Right forelimb (tissue), 1 donor: ENCODE measurements at places on chromosomes 4 and X.

- DNase-seq = peak; percentile 32
Measured at GRCh38 chr4:15930314-15930713, 8.2 kb downstream of the FGFBP1 start.

GRCh38 chrX:135003876-135004623, 13.3 kb downstream of the SMIM10 start:
- peak; percentile 92 for DNase-seq

GRCh38 chr4:173213296-173213695, 44.7 kb downstream of the GALNT7 start:
- DNase-seq = no peak

DNA sequence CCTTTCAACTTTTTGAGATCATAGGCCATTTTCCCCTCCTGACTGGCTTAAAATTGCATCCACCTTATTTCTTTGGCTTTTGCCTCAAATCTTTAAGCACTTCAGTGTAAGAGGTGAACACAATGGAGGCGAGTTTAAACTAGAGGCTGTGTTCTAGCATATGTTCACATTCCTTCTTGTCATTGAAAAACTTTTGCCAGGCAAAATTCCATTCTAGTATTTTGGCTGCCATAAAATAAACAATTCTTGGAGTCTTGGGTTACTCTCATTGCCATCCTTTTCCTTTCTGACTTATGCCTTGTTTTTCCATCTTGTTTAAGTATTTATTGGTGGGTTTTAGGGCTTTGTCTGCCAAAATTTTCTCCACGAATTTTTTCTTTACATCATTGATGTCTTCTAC, 137.3 kb upstream of the ANXA10 start:
- DNase-seq = no peak

DNA sequence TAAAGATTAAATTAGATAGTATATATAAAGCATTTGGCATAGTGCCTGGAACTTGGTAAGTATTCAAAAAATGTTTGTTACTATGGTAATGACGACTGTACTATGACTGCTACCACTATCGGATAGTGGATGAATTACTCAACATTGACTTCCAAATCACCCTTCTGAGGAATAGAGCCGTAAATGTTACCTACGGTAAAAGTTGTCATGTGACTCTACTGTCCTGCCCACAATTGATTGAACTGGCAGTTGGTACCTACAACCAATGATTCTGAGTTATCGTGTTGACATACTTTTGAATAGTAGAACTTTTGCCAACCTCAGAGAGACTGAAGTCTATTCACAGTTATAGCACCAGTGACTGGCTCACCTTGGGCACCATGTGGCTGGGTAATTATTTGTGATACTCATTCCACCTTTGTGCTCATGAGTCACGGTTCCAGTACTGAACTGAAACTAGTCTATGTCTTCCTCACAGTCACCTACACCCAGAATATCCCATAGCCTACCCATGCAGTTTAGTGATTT, 185.5 kb upstream of the PITX2 start:
- DNase-seq = no peak

GRCh38 chrX:150643271-150643670, 49.9 kb upstream of the MTMR1 start:
- DNase-seq = no peak

DNA sequence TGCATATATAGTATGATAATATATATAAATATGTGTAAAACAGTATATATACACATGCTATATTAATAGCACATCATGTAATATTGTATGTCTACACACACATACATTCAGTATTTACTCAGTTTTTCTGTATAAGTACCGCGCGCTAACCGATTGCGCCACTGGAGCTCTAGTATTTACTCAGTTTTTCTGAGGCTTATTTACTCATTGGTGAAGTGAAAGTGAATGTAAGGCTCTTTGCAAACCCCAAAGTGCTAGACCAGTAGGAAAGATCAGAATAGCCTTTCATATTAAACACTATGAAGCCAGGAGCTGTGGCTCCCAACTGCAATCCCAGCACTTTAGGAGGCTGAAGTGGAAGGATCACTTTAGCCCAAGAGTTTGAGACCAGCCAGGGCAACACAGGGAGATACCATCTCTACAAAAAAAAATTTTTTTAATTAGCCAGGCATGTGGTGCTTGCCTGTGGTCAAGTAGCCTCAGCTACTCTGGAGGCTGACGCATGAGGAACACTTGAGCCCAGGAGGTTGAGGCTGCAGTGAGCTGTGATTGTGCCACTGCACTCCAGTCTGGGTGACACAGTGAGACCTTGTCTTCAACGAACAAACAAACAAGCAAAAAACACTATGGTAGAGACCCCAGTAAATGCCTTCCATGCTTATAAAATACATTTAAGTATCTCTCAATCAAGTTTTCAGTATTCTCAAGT, 125.8 kb downstream of the KIT start:
- no peak for DNase-seq

DNA sequence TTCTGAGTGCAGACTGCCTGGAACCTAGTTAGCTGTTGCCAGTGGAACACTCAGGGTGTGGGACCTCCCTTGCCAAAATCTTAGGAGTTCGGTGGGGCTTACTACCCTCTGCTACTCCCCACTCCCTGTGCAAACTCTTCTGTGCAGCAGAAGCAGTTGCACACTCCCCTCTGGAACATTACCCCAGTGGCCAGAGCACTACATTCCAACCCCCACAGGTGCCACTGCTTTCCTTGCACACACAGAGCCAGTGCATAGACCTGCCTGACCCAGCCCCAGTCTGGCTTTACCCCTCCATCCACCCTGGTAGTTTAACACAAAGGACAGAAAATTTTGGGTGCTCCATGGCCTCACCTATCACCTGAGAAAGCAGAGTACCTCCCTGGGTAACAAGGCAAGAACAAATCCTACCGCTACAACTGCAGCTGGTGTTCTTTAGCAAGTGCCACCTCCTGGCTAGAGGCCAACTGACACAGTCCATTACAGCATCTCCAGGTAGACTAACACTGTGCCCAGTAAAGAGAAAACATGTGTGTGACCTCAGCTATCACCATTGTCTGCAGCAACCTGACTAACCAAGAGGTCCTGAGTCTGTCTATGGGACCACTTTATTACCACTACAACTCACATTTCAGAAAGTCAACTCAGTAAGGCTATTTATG, 11.5 kb upstream of the RASSF6 start:
- no peak for DNase-seq

GRCh38 chrX:47199286-47199685, 5.7 kb downstream of the UBA1 start:
- no peak for DNase-seq

GRCh38 chrX:154785716-154786115, 19.6 kb downstream of the MPP1 start:
- no peak for DNase-seq

DNA sequence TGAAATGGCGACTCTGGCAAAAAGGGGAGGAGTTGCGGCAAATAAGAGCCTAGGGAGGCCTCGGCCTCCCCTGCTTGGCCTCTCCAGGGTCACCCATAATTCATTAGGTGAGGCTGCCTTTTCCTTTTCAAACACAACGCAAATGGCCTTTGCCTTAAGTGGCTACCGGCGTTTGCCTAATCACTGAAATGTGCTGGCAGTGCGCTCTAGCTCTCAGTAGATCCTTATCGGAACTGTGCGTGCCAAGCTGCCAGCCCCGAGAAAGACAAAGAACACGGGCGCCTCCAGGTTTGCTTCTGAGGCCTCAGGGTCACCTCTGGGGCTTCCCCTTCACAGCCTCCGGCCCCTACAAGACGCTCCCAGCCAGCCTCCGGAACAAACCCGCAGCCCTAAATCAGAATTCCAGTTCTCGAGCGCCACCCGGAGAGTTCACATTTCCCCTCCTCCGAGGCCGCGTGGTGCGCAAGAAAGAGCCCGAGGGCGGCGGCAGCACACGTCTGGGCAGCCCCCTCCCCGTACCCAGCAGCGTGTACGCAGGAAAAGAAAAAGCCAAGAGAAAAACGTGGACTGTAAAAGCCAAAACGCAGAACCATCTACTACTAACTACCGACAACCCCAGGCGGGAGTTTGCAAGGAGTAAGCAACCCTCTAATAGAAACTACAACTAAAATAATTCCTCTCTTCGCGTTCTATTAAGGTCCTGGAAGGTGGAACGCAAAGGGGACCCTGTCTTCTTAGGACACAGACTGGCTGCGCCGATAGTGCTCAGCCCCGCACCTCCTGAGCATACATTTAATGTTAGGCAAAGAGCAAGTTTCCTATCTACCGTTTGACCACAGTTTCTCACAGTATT, 76.5 kb upstream of the BCOR start:
- DNase-seq = no peak

DNA sequence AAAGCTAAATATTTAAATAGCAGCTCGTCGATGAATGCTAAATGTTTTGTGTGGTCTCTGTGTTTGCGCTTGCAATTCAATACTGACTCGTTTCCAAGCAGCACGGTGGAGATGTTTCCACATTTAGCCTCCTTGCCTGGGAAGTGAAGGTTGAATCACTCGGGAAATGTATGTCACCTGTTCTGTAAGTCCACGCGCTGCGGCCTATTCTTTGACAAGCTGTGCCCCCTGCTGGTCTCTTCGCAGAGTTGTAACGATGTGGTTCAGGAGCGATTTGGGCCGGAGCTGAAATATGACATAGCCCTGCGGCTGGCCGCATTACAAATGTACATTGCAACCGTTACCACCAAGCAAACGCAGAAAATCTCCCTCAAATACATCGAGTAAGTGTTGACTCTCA, 89.6 kb upstream of the PRPS2 start:
- DNase-seq = peak; percentile 46

DNA sequence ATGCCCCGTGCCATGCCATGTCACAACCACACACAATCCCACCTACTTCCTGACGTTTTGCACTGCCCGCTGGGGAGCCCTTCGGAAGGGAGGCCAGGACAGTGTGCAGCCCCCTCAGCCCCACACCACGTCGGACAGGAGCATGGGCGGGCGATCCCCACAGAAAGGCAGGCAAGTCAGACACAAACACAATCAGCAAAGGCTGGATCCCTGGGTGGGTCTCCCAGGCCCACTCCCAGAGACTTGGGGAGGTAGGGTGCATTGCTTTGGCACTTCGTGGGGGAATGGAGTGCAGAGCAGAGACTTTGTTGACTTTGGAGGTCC, 14.1 kb downstream of the LETM1 start:
- DNase-seq = no peak

DNA sequence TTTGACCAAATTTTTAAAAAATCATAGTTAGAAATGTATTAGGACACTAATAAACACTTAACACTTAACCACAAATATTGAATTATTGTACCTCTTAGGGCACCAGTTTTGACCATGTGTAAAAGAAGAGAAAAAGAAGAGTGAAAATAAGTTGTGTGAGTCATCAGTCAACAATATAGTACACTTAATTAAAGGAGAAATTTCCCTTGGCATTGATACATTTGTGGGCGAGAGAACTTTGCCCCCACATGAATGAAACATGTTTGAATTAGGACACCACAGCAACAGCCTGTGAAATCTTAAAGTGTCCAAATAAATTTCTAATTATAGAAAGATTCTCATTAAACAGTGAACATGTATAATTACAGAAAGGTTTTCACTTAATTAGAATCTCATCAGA, 1292.8 kb upstream of the TENM3 start:
- no peak for DNase-seq

DNA sequence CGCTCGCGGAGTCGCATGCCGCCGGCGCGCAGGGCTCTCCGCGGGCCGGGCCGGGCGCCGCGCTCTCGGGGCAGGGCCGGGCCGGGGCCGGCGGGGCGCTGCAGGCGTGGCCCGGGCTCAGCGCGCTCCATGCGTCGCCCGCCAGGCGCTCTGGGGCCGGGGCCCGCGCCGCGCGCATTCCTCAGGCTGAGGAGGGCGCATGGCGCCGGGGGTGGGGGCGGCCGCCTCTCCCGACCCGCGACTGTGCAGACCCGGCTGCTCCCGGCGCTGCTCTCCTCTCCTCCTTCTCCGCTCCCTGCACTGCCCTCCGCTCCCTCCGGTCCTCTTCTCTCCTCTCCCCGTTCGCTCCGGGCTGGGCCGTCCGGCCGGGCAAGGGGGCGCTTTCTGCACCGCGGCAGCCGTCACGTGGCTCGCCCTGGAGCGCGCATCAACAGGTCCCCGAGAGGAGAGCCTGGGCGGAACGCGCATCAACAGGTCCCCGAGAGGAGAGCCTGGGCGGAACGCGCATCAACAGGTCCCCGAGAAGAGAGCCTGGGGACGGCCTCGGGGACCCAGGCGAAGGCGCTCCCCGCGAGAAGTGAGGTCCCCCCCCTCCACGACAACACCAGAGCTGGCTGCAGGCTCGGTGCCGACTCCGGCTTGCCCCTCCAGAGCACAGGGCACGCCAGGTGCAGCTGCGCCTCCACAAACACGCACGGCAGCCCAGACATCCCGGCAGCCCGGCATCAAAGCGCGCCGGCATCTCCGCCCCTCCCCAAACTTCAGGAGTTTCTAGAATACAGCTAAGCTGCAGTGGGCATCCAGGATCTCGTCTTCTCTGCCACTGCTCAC, 12.9 kb downstream of the PPP2R3B start:
- DNase-seq = peak; percentile 61

GRCh38 chr4:55311792-55312488, 34.1 kb upstream of the SRD5A3 start:
- DNase-seq = no peak

- no peak for DNase-seq
Measured at GRCh38 chr4:78167510-78167909, 110.4 kb downstream of the FRAS1 start.

DNA sequence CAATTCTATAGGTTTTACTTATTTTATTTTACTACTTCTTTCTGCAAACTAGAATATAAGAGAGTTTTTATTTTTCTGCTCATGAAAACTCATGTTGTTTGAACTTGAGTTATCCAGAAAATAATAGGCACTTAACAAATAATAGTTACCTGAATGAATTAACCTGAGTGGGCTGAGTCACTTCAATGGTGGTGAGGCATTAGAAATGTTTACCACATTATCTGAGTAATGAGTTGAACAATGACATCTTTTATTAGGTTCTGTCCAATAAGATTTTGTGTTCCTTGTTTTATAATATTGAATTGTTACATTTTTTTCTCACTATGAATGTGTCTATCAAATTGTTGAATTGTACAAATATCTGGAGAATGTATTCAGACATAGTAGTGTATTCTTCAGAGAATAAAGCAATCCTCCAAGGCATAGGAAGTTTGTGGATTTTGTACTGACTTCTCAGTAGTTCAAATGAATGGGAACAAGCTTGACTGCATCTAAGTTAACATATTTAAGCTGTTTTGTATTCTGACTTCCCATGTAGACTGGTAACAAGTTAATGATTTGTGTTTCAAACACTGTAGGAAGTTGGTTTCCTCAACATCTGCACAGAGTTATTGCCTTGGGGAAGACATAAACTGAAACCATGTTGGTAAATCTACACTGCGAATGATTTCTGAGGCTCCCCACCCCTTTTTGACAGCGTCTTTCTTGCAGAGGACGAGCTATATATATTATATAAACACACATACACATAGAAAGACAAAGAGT, 1808.9 kb upstream of the TENM3 start:
- DNase-seq = no peak
